T1000 (cell line): ENCODE measurements at places on chromosomes 4 and X.

GRCh38 chr4:48431401-48431800, 51.7 kb upstream of the SLC10A4 start:
- DNase-seq = no peak

DNA sequence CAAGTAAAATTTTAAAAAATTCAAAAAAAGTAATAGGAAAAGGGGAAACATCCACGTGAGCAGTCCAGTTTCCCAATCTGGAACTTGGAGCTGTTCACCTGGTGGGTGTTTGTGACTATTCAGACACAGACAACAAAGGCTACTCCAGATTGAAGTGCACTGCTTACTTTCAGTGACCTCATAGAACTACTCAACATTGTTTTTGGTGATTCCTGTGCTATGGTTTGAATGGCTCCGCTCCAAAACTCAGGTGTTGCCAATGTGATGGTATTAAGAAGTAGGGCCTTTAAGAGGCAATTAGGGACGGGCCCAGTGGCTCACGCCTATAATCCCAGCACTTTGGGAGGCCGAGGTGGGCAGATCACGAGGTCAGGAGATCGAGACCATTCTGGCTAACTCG, 22.1 kb downstream of the SH3RF1 start:
- DNase-seq = no peak

DNA sequence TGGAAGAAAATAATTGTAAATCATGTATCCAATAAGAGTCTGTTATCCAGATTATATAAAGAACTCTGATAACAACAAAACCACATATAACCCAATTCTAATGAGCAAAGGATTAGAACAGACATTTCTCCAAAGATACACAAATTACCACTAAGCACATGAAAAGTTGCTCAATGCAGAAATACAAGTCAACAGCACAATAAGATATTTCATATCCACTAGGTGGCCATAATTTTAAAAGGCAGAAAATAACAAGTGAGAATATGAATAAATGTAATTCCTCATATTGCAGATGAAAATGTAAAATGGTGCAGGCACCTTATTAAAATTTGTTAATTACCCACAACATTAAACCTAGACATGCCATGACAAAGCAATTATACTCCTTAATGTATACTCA, 73.9 kb upstream of the ZCCHC13 start:
- DNase-seq = no peak

DNA sequence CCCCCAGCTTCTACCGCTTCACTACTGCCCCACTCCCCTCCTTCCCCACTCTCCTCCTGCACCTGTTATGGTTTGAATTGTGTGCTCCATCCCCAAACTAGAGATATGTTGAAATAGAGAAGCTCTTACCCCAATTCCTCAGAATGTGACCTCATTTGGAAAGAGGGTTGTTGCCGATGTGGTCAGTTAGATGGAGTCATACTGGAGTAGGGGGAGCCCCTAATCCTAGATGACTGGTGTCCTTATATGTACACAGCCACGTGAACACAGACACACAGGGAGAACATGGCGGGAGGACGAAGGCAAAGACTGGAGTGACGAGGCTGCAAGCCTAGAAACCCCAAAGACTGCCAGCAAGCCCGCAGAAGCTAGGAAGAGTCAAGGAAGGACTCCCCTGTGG, 84.3 kb downstream of the FHDC1 start:
- DNase-seq = no peak

- no peak for DNase-seq
Observed at GRCh38 chr4:154455111-154455510, 36.5 kb downstream of the DCHS2 start.

- DNase-seq = no peak
Observed at GRCh38 chr4:95610061-95610569, 61.3 kb upstream of the UNC5C start.

DNA sequence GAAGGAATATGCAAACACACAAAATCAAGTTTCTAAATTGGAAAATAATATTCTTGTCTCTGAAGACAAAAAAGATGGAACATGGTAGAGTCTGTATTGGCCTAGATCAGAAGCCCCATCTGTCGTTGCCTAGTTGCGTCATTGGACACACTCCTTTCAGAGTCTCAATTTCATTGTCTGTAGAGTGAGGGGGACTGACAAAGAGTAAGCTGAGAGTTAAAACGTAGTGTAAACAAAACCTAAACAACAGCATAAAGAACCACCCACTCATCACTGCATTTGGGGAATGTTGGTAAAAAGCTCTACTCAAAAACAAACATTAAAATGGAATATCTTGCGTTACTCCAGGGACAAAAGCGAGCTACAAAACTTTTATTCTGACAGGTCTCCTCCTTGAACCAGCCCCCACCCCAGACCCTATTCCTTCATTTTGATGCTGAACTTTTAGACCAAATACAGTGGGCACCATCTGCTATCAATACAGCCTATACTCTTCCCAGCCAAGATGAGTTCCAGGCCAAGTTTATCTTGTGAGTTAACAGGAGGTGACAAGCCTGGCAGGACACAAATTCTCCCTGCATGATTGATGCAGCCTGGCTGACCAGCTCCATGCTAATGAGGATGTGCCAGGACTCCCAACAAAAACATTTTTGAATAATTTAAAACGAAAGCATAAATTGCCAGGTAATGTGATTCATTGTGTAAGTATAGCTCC, 125.2 kb downstream of the COL25A1 start:
- no peak for DNase-seq

DNA sequence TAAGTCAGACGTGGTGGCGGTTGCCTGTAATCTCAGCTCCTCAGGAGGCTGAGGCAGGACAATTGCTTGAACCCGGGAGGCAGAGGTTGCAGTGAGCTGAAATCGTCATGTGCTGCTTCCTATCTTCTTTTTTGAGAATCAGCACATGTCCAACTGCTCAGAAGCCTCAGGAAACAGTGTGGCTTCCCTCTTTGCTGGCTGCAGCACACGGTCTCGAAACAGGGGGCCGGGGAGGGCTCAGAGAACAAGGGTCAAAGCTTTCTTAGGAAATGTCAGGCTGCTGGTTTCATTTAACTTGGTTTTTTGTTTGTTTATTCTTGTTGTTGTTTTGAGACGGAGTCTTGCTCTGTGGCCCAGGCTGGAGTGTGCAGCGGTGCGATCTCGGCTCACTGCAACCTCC, 31.3 kb downstream of the CRLF2 start:
- DNase-seq = no peak

GRCh38 chrX:46703980-46704379, 54.9 kb downstream of the SLC9A7 start:
- no peak for DNase-seq

GRCh38 chr4:4852591-4853362, 6.7 kb upstream of the MSX1 start:
- DNase-seq = peak; percentile 58

GRCh38 chr4:32189788-32190187, 1469.6 kb downstream of the PCDH7 start:
- DNase-seq = no peak

GRCh38 chrX:69616457-69617203, 717 bp downstream of the EDA start:
- DNase-seq = no peak

- peak; percentile 82 for DNase-seq
Observed at GRCh38 chr4:6709230-6710114, at the start of gene MRFAP1L1. TSS of gene MRFAP1L1 (minus strand) at chr4:6709865. CDS start at chr4:6709629, 236 bp downstream.

DNA sequence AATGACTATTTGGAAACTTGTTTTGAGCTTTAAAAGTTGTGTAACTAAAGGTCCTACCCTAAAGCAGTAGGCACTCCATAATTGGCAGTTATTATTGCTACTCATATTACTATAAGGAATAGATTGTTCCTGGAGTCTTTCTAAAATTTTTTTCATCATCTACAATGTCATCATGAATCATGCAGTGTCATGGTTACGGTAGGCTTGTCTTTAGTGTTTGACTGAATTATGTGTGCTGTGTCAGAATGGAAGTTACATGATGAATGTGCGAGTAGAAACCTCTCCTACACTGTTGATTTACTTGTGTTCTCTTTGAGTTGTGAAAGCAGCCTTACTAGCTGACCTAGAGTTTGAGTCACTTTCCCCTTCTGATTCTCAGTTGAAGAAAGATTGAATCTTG, 1099.9 kb downstream of the RAPGEF2 start:
- DNase-seq = no peak

DNA sequence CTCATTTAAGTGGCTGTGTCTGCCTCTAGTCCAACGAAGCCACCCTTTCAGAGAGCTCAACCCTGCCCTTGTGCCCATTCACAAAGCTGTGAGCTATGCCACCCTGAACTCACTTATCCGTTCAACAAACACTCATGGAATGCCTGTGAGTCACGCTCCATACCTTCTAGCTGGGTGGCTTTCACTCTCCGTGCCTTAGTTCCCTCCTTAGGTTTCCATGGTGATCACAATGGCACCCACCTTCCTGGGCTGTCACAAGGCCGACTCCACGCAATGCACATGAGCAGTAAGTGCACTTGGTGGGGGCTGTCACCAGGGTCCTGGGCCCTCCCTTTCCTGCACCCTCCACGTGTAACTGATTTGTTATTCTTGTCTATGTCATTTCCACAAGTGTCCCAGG, 37.2 kb upstream of the PPP2R2C start:
- DNase-seq = no peak

- DNase-seq = no peak
Observed at GRCh38 chr4:126268106-126268505, 953.4 kb downstream of the FAT4 start.

- DNase-seq = no peak
Observed at GRCh38 chrX:133444196-133444595, 28.9 kb upstream of the GPC4 start.

- no peak for DNase-seq
Observed at GRCh38 chrX:15468036-15468435, 25.1 kb downstream of the PIR start.

DNA sequence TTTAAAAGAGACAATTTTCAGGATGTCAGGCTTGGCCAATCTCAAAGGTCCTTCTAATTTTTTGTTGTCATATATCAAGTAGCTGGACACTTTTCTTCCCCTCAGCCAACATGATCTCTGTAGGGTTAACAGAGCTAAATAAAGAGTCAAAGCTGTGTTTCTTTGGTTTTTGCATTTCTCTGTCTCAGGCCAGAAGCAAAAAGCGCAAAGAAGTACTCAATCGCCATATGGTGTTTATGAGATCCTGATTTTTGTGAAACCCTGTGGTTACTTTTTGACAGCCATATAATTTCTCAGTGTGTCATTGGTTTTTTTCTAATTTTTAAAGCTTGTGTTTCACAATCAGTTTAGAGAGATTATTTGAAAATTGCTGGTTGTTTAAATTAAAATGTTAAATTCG, 111.9 kb downstream of the MAPK10 start:
- DNase-seq = no peak

GRCh38 chrX:150224676-150225075, 138.4 kb upstream of the MAMLD1 start:
- no peak for DNase-seq

DNA sequence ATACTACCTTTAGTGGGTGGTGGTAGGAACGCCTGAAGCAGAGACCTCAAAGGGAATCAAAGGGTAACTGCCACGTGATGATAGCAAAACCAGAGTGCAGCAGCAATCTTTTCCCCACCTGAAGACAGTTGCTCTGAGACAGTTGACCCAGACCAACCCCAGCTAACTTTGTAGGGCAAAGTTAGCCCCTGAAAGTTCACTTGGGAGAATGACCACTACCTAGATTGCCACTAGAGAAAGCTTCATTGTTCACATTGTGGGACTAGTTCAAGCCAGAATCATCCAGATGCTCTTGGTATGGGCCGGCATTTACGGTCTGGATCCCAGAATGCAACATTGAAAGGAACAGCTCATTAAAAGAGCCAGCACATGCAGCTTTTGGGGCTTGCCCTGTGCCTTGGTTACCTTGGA, 4.1 kb downstream of the SEPTIN6 start:
- DNase-seq = no peak

DNA sequence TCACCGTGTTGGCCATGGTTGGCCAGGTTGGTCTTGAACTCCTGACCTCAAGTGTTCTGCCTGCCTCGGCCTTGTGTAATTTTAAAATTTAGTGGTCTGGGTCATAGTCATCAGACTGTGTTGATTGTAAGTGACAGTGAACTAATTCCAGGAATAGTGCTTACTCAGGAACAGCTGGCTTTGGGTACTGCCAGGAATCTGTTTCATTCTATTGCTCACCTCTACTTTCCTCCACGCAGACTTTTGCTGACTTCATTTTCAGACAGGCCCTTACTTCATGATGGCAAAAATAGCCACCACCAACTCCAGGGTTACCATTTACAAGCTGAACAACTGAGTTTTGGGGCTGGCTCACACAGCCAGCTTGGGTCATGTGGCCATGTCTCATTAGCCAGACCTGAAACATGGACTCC, 54.6 kb downstream of the FNIP2 start:
- no peak for DNase-seq

- DNase-seq = no peak
Observed at GRCh38 chrX:112874175-112874574, 33.5 kb upstream of the AMOT start.

DNA sequence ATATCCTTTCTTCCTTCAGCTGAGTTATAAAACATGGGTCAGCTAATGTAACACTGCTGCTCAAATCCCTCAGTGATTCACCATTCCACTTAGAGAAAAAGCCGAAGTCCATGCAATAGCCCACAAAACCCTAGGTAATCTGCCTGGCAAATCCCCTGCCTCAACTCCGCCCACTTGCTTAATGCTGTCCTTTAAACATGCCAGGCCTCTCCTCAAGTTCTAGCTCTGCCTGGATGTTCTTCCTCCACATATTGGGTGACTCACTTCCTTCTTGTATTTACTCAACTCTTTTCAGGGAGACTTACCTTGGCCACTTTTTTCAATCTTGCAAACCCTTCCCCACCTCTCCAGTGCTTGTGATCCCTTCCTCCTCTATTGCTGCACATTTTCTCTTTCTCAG, 89.8 kb downstream of the EMCN start:
- DNase-seq = peak; percentile 23

GRCh38 chr4:95363966-95364365, 184.8 kb downstream of the UNC5C start:
- no peak for DNase-seq

- no peak for DNase-seq
Observed at GRCh38 chr4:146654687-146655520, 16.2 kb downstream of the POU4F2 start.

DNA sequence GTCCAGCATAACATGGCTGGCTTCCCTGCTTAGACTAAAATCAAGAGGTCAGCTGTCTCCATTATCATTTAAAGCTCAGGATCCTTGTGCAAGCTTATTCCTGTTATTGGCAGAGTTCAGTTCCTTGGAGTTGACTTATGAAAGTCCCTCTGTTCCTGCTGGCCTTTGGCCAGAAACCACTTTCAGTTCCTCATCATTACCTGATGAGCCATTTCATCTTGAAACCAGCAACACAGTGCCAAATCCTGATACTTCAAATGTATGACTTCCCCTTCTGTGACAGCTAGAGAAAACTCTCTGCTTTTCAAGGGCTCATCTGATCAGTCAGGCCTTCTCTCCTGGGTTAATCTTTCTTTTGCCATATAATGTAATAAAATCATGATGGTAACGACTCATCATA, 110.6 kb upstream of the FSTL5 start:
- no peak for DNase-seq

GRCh38 chrX:11996810-11997209, 141.5 kb upstream of the FRMPD4 start:
- DNase-seq = no peak

DNA sequence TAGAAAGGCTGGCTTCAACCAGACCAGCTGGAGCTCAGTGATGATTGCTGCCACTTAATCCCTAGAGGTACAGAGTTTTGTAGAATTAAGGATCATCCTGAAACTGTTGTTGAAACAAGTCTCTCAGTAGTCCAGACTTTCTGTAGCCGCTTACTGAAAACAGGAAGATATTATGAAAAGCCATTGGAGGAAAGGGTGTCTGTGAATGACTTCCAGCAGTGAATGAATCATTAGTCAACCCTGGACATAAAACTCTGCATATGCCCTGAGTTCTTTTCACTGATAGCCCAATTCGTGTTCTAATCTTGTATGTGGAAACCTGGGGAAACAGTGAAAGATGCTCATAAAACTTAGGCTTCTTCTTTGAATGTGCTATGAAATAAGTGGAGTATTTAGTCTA, 14.8 kb downstream of the HOPX start:
- DNase-seq = no peak
